Neural crest cell (in vitro differentiated cells): ENCODE measurements at places on chromosomes 3 and 15. TPM values are rescaled to one million over a fixed set of nuclear protein-coding genes. Genes with fewer than 3 reads are reported as not detected.

CCDC39 gene
- total RNA-seq, result 0.07 TPM in 1 of 2 replicates, not detected in the other

CLSTN2 gene
- total RNA-seq, result 1.5 and 1.9 TPM in 2 replicates

DNA sequence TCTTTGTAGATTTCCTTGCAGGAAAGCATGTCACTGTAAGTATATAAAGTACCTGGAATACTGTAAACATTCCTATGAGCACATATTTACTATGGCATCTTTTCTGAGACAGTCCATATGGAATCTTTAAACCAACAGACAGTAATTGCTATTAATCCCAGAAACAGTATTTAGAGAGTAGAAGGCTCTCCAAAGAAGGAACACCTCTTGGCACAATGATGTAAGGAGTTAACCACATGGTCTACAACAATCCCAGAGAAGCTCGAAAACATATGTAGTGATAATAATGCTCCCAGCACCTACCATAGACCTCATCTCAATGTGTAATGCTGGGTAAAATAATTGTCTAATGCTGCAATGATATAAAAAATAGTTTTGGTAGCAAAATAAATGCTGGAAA lies 95.8 kb upstream of the IL12A start:
- no peaks in the 10 kb centered on the region for H3K27me3 ChIP-seq
- no peak overlapping the region for H3K27ac ChIP-seq
- H3K4me3 ChIP-seq, result no peak overlapping the region
- peaks cover 10% of the 10 kb centered on the region for H3K36me3 ChIP-seq
- peaks cover 4% of the 10 kb centered on the region for H3K4me1 ChIP-seq
- no peak for DNase-seq

GRCh38 chr3:713006-713621 lies 379.7 kb upstream of the CNTN6 start:
- H3K36me3 ChIP-seq, result peaks cover 3% of the 10 kb centered on the region
- H3K4me1 ChIP-seq, result peaks cover 4% of the 10 kb centered on the region
- no peak for DNase-seq
- H3K27ac ChIP-seq, result no peak overlapping the region
- H3K27me3 ChIP-seq, result peaks cover 6% of the 10 kb centered on the region

- H3K27ac ChIP-seq, result no peak overlapping the region
- H3K4me1 ChIP-seq, result no peaks in the 10 kb centered on the region
- no peaks in the 10 kb centered on the region for H3K27me3 ChIP-seq
- DNase-seq, result no peak
- no peak overlapping the region for H3K4me3 ChIP-seq
Measured at GRCh38 chr3:133191818-133192217, 153.6 kb downstream of the TMEM108 start.

STAG1 gene
- total RNA-seq, result 44.2 and 47.0 TPM in 2 replicates

DNA sequence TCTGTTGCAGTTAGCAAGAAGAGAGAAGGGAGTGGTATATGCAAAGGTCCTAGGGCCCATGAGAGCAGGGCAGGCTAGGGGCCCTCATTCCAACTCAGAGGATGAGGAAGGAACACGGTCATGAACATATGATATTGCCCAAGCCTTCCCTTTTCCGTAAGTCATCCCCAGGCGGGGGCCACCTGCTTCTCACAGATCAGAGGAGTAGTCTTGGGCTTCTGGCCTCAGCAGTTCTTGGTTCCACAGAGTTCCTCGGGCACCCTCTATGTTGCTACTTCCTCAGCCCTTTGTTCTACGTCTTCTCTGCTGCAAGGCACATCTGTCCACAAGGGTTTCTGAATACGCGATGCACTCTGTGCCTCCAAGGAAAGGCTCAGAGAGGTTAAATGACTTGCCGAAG lies 25.3 kb downstream of the EPHB3 start:
- H3K27me3 ChIP-seq, result peaks cover 6% of the 10 kb centered on the region
- no peak overlapping the region for H3K4me3 ChIP-seq

DNA sequence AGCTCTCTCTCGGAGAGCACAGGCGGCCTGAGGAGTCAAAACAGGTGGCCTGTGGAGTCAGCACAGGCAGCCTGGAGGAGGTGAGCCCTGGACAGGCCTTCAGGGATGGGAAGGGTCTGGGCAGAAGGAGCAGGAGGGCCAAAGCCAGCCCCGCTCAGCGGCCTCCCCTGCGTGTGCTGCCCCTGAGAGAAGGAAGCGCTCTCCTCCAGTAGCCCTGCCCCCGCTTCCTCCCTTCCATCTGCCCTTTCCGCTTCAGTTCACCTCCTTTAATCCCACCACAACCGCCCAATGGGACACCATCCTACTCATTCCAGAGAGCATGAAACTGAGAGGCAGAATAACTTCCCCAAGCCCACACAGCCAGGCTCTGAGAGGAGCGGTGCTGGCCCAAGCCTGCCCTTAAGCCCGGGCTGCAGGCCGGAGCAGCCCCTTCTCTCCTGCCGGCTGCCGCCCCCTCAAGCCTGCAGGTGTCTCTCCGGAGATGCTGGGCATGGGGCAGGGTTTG lies 3.2 kb upstream of the NR2E3 start:
- peak overlapping the region; percentile 86 for H3K27ac ChIP-seq
- H3K27me3 ChIP-seq, result no peaks in the 10 kb centered on the region
- H3K36me3 ChIP-seq, result no peaks in the 10 kb centered on the region

- H3K27ac ChIP-seq, result no peak overlapping the region
- peaks cover 39% of the 10 kb centered on the region for H3K4me1 ChIP-seq
- peak overlapping the region; percentile 97 for H3K4me3 ChIP-seq
Measured at GRCh38 chr15:30990036-30990435, 1.4 kb downstream of the MTMR10 start.

DNA sequence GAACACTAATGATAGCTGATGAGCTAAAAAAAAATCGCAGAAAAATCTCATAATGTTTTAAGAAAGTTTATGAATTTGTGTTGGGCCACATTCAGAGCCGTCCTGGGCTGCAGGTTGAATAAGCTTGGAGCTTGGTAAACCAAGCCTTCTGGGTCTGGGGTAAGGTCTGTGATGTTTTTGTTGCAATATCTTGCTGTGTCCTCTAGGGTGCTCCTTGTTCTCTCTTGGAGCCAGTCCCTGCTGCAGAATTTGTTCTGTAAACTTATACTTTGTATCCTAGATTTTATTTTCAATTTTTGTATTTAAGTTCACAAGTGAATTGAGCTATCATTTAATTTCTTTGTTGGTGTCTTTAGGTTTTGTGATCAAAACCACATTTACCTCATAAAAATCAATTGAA lies 143.7 kb downstream of the NR1D2 start:
- no peaks in the 10 kb centered on the region for H3K27me3 ChIP-seq
- H3K27ac ChIP-seq, result no peak overlapping the region
- H3K4me3 ChIP-seq, result no peak overlapping the region
- no peaks in the 10 kb centered on the region for H3K36me3 ChIP-seq
- no peaks in the 10 kb centered on the region for H3K4me1 ChIP-seq

DNA sequence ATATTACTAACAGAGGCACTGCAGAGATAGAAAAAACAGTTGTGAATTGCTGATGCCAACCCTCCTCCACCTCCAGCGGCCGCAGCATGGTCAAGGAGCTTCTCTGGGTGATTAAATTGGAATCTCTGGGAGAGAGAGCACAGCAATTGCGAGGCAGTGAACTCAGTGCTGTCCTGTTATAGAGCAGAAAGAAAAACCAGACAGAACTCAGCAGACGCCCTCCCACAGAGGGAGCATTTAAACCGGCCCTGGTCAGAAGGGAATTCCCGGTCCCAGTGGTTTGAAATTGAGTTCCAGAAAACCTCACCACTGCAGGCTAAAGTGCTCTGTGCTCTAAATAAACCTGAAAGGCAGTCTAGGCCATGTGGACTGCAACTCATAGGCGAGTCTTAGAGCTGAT lies 175.4 kb downstream of the SQOR start:
- H3K27ac ChIP-seq, result no peak overlapping the region
- H3K4me3 ChIP-seq, result no peak overlapping the region
- H3K4me1 ChIP-seq, result no peaks in the 10 kb centered on the region
- H3K36me3 ChIP-seq, result no peaks in the 10 kb centered on the region

VIPR1 gene
- 0.63 TPM in 1 of 2 replicates, not detected in the other for total RNA-seq

DNA sequence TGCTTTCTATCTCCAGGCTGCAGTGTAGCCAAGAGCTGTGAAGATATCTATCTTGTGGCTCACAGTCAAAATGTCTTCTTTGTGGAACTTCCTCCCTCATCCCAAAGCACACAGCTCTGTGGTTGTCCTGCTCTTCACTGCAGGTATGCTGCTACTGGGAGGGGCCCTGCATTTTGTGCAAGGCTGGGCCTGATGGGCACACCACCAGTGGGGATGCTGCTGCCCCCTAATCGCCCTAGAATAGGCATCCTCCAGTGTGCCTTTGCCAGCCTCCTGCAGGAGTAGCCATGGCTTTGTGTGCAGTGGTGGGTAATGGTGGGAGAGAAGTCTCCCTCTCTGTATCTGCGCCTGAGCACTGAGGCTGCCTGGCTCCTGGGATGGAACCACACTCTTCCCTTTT lies 297.3 kb downstream of the DOCK3 start:
- no peak for DNase-seq
- H3K4me1 ChIP-seq, result peaks cover 5% of the 10 kb centered on the region
- H3K4me3 ChIP-seq, result no peak overlapping the region
- no peaks in the 10 kb centered on the region for H3K27me3 ChIP-seq
- H3K27ac ChIP-seq, result no peak overlapping the region
- H3K36me3 ChIP-seq, result no peaks in the 10 kb centered on the region

GABRB3 gene
- 19.8 and 23.7 TPM in 2 replicates for total RNA-seq
